Tibial nerve (tissue), 4 donors: ENCODE measurements at places on chromosomes 5 and 9. TPM values are rescaled to one million over a fixed set of nuclear protein-coding genes. Genes with fewer than 3 reads are reported as not detected.

Gene GCNT4
- total RNA-seq, result 0.98 TPM

Gene PCDHB10
- total RNA-seq, result 4.8 TPM

Gene ZNF658
- total RNA-seq, result 4.0 TPM

Gene CCL28
- 7.5 TPM for total RNA-seq
